ENCODE measurements at places on chromosomes 7 and 10.
A peak's percentile ranks its signal among the peaks of the same experiment; 100 is the strongest.

GRCh38 chr7:143417734-143418383, 9.2 kb upstream of the EPHA1 start:
- no peak for DNase-seq

DNA sequence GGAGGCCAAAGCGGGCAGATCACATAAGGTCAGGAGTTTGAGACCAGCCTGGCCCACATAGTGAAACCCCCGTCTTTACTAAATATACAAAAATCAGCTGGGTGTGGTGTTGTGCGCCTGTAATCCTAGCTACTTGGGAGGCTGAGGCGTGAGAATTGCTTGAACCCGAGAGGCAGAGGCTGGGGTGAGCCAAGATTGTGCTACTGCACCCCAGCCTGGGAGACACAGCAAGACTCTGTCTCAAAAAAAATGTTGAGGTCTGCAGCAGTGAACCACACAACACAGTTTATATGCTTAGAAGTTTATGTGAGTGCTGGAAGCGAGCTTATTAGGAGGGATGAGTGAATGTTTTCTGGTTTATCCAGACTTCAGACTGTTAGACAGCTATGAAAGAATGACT, 10.4 kb downstream of the LHPP start:
- no peak for DNase-seq

- no peak for DNase-seq
These were observed 490.5 kb upstream of the ANKRD30A start for GRCh38 chr10:36634916-36635315.

- DNase-seq = no peak
These were observed 213.9 kb upstream of the LRRN3 start for GRCh38 chr7:110877016-110877415.

DNA sequence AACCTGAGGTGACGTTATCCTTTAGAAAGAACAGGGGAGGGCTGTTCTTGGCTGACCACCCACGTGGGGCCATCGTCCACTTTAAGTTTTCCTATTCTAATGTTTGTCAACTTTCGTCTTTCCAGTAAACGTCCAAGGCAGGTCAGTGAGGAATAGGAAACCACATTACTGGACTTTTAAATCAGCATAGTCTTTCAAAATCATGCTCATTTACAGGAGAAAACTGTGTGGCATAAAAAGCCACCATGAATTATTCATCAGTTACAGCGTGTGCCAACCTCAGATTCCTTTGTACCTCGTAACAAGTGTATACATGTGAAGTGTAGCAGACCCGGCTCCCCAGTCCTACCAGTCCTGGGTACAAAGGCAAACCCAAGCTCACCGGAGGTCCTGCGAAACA, 25.1 kb upstream of the ABLIM1 start:
- no peak for DNase-seq

- no peak for DNase-seq
These were observed 4.4 kb downstream of the ZP3 start for GRCh38 chr7:76428868-76429805.

- DNase-seq = no peak
These were observed 6.2 kb downstream of the ZYX start for GRCh38 chr7:143387156-143387975.

- DNase-seq = no peak
These were observed 89.9 kb downstream of the REEP3 start for GRCh38 chr10:63611078-63611477.

GRCh38 chr10:97801422-97801821, 29.6 kb upstream of the SFRP5 start:
- DNase-seq = no peak

DNA sequence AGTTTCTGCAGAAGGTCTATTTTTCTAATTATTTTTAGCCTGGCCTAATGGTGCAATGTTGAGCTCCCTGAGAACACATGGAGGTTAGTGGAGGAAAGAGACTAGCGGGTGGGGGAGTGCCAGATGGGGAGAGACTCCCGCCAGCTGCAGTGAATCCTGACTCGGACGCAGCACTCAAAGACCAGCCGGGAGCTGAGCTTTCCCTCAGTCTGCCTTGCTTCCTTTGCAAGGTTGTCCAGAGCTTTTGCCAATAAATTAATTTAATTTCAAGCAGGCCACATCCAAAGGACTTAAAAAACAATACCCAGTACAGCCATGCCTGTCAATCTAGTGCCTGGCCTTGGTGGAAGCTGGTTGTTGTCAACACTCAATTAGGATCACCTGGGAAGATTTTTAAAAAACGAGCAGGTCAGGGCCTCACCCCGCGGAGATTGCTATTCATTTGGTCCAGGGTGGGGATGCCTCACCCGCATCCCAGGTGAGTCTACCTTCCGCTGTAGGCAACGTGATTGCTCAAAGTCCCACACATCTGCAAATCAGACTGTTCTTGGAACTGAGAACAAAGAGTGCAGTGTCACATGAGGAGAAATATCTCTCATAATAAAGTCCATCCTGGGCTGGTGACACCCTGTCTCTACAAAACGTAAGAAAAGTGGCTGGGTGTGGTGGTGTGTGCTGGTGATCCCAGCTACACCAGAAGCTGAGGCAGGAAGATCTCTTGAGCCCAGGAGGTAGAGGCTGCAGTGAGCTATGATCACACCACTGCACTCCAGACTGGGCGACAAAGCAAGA, 4.0 kb downstream of the CLRN3 start:
- no peak for DNase-seq

DNA sequence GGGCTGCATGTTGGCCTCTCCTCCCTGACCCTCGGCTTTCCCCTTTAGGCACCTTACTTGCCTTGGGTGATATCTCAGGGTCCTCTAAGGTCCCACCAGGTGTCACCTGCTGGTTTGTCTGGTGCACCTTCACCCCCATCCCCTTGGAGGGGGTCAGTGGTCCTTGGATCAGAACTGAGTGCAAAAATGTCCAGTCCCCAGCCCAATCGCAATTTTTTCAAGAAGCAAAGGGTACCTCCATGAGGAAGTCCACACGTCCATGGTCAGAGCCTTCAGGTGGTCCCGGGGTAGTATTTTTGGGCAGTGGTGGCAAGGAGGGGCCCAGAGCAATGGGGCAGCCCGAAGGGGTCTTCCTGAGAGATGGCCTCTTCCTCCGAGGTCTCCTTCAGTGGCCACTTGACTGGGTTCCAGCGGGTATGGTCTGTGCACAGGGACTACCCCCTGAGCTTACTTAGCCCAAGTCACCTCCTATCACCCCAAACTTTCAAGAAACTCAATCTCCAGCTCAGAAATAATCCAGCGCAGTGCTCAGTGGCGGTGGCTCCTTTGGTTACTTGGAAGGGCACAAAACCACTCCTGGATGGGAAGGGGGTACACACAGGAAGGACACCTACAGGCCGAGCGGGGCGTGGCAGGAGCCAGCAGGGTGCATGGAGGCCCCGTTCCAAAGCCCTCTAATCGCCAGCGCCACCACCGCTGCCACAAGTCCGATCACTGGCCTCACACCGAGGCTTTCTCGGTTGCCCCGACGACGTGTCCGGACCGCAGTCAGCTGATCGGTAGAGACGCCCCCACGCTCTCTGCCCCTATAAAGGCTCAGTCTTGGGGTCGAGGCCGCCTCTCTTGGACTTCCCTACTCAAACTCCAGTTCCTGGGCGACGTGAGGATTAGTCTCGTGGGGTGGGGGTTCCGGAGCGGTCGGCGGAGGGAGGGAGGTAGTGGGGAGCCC, 4.5 kb downstream of the SAP25 start:
- DNase-seq = peak; percentile 68

GRCh38 chr10:120007261-120007660, 114.7 kb downstream of the SEC23IP start:
- DNase-seq = no peak

GRCh38 chr10:127498087-127498486, 51.0 kb upstream of the NPS start:
- DNase-seq = no peak

- no peak for DNase-seq
These were observed 2.6 kb downstream of the CAMK2B start for GRCh38 chr7:44322631-44323363.

- no peak for DNase-seq
These were observed 26.7 kb upstream of the CDCA7L start for GRCh38 chr7:21972397-21972784.

DNA sequence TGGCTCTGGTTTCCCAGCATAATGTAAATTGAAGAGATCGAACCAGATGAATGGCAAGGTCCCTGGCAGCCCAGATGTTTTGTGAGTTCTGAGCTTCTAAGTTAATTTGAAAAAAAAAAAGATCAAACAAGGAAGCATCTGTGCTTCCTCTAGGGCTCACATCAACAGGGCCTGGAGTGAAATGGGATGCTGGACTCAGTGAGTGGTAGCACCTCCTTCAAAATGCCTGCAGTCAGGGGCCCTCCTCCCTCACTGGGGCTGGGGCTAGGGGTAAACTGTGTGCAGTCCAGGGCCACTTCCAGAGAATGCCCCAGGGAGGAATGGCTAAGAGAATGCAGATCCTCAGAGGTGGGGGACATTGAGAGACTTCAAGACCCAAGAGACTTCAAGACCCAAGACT, 6.0 kb upstream of the CUEDC2 start:
- no peak for DNase-seq

DNA sequence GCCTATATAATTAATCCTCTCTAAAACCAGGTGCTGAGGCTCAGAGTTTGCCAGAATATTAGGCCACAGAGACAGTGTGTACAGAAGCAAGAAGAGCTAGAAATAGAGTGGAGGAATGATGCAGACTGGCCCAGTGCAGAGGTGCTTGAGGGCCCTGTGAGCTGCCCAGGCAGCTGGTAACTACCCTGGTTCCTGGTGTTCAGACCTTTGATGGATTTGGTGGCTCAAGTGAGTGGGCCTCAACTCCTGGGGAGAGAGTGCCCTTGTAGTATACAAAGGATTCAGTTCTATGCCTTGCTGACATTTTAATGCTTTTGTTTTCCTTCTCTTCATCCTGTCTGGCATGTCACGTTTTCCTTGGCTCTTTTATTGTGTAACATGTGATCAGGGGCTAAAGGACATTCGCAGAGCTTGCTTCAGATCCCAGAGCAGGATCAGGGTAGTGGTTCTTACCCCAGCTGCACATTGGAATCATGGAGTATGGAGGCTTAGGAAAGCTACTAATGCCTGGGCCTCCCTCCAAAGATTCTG, 20.0 kb downstream of the LRRC4 start:
- DNase-seq = no peak

GRCh38 chr7:91512958-91513357, 248.7 kb downstream of the FZD1 start:
- no peak for DNase-seq

GRCh38 chr7:70699271-70699670, 432.7 kb upstream of the GALNT17 start:
- no peak for DNase-seq

GRCh38 chr7:28263622-28264271, 83.2 kb upstream of the JAZF1 start:
- DNase-seq = no peak

DNA sequence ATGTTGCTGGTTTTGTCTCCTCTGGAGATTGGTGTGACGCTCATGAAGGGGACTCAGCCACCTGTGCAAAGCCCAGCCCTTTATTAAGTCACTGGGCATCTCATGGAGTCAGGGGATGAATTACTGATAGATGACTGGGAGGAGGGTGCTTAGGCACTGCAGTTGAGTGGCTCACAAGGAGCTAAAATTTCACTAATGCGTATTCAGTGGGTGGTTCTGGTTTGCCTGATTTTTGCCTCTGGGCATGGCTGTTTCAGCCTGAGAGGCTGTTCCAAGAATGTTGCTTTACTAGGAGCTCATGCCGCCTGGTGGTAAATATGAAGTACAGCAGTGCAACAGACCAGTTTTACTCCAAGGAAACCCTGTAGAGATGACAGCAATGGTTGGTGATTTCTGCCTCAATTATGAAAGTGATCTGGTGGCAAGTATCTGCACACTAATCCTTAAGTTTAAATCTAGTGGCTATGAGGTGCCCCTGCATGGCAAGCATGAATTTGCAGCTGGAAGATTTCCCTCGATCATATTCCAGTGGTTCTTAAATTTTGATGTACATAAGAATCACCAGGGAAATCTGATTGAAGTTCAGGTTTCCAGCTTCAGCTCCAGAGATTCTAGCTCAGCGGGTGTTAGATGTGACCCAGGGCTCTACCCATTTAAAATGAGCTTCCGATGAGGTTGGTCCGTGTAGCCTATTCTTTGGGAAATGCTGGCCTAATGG, 19.9 kb downstream of the ACTA2 start:
- peak; percentile 45 for DNase-seq

DNA sequence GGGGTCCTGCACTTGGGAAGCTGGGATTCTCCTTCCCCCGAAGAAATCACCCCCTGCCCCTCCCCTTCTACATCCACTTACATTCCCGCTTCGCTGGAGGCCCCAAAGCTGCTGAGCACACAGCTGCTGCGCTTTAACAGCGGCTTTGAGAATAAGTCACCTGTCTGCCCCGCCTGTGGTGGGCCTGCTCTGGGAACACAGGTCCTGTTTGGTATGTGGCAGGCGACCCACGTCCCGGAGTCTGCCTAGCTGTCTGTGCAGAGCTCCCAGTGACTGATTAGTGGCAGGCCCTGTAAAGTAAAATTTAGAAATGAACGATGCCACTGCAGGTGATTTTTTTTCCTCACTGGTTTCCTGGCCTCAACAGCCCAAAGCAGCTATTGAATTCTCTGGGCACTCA, 47.0 kb downstream of the CDH23 start:
- DNase-seq = no peak

DNA sequence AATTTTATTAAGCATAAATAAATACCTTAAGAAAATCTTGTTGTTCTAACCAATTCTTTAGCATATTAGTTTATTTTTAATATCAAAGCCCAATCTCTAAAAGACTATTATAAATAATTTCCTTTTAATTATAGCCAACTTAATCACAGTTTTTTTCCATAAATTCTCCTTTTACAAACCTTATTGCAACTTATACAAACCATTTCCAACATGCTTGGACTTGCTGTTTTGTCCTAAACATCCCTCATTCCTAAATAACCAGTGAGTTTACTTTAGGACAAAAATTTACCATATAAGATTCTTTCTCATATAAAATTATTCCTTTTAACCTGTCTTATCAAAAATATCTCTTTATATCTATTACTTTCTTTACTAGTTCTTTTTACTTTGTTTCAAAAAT, 25.2 kb upstream of the LSM8 start:
- DNase-seq = no peak

DNA sequence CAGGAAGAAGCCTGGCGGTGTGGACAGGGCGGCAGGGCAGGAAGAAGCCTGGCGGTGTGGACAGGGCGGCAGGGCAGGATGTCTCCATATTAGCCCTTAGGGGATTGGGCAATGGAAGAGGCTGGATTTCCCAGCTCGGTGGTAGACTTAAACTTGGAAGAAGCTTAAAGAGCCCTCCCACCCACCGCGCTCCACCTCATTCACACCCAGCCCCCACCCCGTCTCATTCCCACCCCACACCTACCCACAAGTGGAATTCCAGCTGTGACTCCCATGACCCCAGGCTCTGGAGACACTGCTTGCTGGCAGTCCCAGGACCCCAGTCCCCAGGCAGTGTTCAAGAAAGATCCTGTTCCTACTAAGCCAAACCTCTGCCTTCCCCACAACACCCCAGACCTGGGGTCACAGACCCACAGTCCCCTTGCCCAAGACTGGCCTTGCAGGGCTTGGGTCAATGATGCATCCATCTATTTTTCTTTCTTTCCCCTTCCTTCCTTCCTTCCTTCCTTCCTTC, 34.0 kb downstream of the SPDYE6 start:
- DNase-seq = no peak

DNA sequence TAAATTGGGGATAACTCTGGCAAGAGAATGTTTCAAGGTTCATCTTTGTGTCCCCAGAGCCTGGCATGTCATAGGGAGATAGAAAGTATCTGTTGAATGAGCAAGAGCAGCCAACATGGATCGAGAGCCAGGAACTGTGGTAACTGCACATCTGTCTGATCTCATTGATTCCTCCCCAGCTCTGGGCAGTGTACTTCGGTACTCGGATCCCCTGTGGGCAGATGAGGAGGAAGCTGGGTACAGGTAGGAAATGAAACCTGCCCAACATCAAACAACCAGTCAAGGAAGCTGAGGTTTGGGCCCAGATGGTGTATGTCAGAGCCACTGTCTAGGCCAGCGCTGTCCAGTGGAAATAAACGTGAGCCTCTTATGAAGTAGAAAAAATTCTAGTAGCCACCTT, 76.4 kb downstream of the GRK5 start:
- no peak for DNase-seq

All from nephron progenitor cell (in vitro differentiated cells).